Right renal cortex interstitium (tissue), 3 donors: ENCODE measurements at places on chromosomes 2 and 18. TPM values are rescaled to one million over a fixed set of nuclear protein-coding genes. Genes with fewer than 3 reads are reported as not detected.

- no peak for DNase-seq
Observed at GRCh38 chr18:8758466-8758865, 53.1 kb downstream of the MTCL1 start.

DNA sequence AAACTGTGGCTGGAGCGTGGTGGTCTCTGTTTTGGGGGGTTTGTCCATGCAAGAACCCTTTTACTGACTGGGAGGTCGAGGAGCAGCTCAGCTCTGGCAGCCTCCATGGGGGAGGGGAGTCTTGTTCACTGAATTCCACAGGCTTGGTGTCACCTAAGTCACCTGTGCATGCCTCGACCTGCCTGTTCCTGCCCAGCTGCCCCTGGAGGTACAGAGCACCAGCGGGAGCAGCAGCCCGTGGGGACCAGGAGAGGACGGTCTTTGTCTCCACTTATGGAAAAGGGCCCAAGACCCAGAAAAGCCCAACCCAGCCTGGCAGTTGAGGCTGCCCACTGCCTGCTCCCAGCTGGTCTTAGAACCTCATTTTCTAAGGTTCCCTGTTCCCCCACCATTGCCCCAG lies 168.7 kb upstream of the AGAP1 start:
- DNase-seq, result no peak

TDRD15 gene
- polyA plus RNA-seq, result 0.06 TPM

- no peak for DNase-seq
Observed at GRCh38 chr2:181138816-181139215, 158.4 kb downstream of the UBE2E3 start.

DNA sequence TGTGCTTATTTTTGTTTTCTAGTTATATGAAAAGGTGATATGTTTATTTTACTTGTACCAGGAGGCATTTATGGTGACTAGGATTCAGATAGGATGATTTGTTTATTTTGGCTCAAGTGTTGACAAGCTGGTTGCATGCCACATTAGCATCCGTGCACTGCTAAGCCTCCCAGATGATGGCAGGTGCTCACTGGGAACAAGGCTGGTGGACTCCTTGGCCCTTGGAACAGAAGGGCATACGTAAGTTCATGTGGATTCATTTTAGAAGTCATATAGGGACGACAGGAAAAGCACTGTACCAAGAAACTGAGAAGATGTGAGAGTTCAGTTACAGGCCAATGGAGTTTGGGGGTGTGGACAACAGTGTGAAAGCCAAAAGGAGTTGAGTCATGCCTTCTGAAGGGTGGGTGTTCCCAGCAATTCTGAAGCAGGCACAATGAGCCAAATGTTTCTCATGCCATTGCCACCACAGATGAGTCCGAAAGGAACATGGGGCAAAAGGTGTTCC lies 166.2 kb downstream of the PHLPP1 start:
- no peak for DNase-seq

SPHKAP gene
- 7.6 TPM for polyA plus RNA-seq

GRCh38 chr18:45255197-45255890 lies 359.9 kb upstream of the SLC14A2 start:
- DNase-seq, result no peak

GRCh38 chr2:239765076-239765845 lies 259.9 kb downstream of the NDUFA10 start:
- no peak for DNase-seq

GRCh38 chr2:149561309-149561926 lies 26.2 kb downstream of the MMADHC start:
- DNase-seq, result no peak

DNA sequence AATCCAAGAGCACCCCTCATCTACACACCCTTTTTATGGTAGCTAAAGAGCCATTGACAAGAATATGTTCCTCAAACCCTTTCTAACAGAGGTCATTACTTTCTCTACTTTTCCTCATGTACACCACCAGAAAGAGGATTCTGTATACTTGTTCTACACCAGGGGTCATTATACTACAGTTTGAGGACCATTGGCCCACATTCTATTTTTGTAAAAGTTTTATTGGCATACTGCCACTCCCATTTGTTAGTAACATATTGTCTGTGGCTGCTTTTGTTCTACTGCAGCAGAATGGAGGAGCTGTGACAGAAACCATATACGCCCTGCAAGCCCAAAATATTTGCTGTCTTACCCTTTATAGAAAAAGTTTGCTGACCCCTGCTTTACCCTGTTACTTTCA lies 14.3 kb downstream of the HTR2B start:
- DNase-seq, result no peak

EGR4 gene
- not detected for polyA plus RNA-seq

- no peak for DNase-seq
Observed at GRCh38 chr2:136126021-136126420, 8.1 kb upstream of the CXCR4 start.

DNA sequence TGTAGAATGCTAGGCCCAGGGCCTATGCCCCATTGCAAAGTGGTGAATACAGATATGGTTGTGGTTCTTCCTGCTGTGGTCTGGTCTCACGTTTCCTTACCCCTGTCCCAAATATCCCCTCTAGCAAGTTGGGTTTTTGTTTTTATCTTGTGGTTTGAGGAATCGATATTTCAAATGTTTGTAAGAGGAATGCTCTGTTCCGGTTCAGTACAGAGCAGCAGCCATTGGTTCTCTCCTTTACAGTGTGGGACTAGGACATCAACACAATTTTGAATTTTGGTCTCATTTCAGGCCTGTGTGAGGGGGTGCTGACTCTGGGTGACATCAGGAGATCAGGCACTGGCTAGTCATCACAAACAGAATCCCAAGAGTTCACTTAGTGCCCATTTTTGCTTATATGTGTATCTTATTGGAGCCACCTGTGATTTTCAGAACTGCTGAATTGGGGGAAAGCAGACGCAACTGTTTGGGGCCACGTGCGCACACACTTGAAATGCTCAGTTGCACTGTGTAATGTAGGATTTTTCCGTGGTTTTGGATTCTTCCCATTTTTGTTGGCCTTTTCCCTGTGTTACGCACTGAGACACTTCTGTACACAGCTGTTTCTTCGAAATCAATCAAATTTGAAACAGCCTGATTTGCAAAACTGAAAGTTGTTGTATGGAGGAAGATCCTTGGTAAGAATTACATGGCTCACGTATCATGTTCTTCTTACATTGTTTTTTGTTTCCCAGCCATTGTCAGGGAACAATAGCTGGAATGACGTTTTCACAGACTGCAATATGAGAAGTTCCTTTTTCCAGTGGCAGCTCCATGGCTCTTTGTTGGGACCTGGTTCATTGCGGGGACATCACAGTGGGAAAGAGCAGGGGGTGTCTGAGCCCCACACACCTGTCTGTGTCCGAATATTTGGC lies 8.6 kb downstream of the SH3BP4 start:
- no peak for DNase-seq

SRD5A2 gene
- 0.06 TPM for polyA plus RNA-seq

DNA sequence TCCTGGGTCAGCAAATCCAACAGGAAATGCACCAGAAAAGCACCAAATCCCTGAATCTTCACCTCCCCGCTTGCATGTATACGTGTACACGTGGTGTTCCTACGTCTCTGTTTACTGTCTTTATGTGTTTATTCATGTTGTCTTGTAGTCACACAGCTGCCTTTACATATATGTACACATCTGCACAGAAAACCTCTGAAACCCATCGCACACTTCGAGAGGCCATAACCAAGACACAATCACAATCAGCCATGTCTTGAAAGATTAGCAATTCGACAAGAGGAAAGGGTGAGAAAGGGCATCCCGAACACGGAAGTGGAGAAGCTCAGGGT lies 98.1 kb downstream of the PLB1 start:
- DNase-seq, result no peak

- DNase-seq, result no peak
Observed at GRCh38 chr18:10002280-10002679, 88.5 kb downstream of the VAPA start.

DNA sequence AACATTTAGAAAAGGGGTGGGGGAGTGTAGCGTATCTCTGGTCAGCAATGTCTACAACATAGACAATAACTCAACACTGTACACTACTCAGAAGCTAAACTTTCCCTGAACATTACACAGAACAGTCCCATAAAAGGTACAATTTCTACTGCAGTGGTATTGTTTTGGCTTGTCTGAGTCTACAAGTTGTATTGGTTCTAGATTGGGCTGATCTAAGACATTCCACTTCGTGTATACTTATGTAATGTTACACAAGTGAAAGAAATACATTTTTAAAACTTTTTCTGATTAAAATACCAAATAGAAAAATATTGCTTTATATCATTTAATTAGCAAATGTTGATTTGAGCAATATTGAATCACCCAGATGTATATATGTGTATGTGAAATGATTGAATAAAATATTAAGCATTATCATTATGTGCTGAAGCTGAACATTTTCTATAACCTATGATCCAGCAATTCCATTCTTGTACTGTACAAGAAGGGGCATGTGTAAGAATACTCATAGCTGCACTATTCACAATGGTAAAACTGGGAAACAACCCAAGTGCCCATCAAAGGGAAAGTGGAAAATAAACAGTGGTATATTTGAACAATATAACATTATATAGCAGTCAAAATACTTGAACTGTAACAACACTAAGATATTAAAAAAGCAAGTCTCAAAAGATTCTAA lies 52.4 kb downstream of the VSNL1 start:
- DNase-seq, result no peak

DNA sequence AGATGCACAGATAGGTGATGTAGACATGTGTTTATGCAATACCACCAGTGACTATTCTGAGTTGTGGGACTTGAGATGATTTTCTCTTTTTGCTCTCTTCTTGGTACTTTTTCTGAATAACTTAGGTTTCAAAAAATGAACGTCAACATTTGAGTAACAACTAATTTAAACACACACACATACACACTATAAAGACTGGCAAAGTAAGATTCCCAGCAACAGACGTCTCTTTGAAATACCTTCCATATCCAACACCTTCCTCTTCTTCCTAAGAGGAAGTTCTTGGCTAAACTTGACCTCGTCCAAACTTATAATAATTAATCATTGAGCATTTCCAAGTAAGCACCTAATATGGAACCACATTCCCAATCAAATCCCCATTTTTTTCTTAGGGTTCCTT lies 81.6 kb upstream of the RGPD4 start:
- DNase-seq, result no peak

GRCh38 chr2:241570961-241571581 lies 12.5 kb downstream of the BOK start:
- no peak for DNase-seq

TGIF1 gene
- polyA plus RNA-seq, result 81.7 TPM

DNA sequence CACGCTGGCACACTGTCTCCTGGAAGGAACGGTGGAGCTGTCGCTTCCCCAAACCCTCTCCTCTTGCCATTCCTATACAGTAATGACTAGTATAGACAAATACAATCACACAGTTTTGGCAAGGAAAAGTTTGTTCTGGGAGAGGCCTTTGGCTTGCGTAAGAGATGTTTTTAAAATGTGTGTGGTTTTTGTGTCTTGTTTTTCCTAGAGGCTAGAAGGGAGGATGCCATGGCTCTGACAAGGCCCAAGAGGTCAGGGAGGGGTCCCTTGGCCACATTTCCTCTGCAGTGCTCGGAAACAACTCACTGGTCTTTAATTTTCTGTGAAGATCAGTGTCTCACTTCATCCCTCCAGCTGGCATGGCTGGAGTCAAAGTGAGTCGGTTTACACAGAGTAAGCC lies 195.9 kb downstream of the SH3RF3 start:
- DNase-seq, result no peak

- no peak for DNase-seq
Observed at GRCh38 chr2:28406276-28407096, 13.8 kb downstream of the FOSL2 start.

GRCh38 chr2:223102040-223102400 lies 50.0 kb downstream of the KCNE4 start:
- no peak for DNase-seq

SLC5A7 gene
- 0.44 TPM for polyA plus RNA-seq

- DNase-seq, result no peak
Observed at GRCh38 chr2:24675338-24675737, 117.9 kb downstream of the PTRHD1 start.

OR6B2 gene
- polyA plus RNA-seq, result not detected

DNA sequence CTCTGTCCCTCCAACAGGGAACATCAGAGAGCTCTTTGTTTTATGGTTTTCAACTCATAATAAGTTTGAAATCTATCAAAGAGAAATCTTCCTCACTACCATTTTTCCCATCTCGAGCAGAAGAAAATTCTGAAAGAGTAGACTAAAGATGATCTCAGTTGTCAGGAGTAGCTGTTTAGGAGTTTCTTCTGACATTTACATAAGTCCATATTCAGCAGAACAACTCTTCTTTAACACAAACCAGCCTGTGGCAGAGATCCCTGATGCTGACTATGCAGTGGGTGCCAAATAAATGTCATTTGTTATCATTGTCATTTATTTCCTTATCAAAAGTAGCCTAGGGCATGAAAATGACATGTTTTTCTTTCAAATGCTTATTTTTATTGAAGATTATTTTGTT lies 380.7 kb downstream of the MBD2 start:
- no peak for DNase-seq

DNA sequence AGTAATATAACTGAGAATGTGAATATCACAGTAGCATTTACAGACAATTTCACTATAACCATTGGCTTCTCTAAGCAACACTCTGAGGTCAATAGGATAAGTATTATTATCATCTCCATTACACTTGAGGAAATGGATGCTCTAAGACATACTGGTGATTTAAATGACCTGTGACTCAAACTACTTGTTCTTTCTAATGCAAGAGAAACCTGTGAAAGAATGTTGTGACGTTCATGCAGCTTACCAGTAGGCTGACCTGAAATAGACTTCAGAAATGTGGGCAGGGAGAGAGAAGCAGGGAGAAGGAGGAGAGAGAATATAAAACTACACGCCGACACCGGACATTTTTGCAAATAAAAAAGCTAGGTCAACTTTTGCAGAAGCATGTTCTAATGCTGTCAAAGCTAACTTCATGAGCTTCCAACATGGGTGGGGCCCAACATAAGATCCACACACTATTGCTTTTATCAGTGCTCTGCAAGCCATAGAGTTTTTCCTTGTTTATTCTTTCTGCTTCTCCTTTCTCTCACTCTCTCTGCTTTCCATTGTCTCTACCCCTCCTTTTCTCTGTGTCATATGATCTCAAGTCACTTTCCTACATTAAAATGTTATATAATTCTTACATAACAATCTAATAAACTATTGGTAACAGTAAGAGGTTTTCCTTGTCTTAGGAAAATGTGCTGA lies 217.6 kb upstream of the FN1 start:
- no peak for DNase-seq

DNA sequence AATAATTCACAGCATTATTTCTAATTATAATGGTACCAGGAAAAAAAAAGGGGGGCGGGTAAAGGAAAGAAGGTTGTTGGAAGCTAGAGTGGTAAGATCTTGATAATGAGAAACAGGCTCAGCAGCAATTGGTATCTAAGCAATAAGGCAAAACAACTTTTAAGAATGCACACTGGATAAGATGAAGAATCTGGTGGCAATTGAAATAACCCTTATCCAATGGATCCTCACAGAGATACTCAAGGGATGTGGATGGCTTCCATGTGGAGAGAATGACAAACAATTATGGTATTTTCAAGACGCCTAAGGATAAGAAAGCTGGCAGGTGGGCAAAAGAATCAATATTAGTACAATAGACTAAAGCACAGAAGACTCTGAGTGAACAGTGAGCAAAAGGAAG lies 153.6 kb downstream of the UPP2 start:
- no peak for DNase-seq

UGT1A3 gene
- not detected for polyA plus RNA-seq

GRCh38 chr18:80189531-80189865 lies 57.8 kb downstream of the PARD6G start:
- no peak for DNase-seq
